ENCODE measurements at places on chromosomes 2 and 18. TPM values are rescaled to one million over a fixed set of nuclear protein-coding genes. Genes with fewer than 3 reads are reported as not detected.

ERBB4 gene
- 0.10 TPM for total RNA-seq

RASGRP3 gene
- 0.59 TPM for total RNA-seq

TGIF1 gene
- total RNA-seq = 242 TPM

DNA sequence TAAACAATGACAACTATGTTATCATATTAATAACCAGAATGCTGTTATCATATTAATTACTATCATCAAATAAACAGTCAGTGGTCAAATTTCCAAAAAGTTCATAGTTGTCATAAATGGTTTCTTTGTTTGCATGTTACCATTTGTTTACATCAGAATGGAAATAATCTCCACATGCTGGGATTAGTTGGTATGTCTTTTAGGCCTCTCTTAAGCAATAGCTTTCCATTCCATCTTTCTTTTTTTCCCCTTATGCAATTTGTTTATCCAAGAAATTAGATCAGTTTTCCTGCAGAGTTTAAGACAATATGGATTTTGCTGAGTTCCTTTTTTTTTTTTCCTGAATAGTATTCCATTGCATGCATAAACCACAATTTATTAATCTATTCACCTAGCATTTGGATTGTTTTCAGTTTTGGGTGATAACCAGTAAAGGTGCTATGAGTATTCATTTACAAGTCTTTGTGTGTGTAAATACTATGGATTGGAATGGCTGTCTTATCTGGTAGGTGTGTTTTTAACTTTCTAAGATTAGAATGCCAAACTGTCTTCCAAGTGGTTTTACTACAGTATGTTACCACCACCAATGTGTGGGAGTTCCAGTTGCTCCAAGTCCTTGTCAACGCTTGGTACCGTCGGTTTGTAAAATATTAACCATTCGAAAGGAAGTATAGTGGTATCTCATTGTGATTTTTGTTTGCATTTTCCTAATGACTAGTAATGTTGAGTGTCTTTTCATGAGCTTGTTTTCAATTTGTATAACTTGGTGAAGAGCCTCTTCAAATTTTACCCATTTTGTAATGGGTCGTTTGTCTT is 33.3 kb upstream of the TXNDC2 start:
- DNase-seq = no peak

DNA sequence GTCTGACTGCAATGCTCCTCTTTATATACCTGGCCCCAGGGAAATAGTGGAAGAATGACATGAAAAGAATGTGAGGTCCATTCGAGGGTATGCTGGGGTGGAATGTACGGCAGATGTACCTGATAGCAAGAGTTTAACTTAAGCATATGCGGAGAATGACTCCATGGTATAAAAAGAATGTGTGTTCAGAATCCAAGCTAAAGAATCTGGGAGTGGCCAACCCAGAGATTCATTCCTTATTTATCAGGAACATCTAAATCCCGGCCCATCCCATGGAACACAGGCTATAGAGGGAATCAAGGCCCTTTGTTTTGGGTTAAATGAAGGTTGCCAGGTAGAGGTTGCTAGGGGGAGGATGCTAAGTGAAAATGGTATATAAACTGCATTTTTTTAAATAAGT is 150.0 kb downstream of the ZNF385B start:
- no peak for DNase-seq

GRCh38 chr18:27447451-27447881 is 262.4 kb upstream of the CHST9 start:
- DNase-seq = no peak
